M059J (cell line): ENCODE measurements at places on chromosomes 16 and 17. TPM values are rescaled to one million over a fixed set of nuclear protein-coding genes. Genes with fewer than 3 reads are reported as not detected.

YBX2 gene
- total RNA-seq, result 0.39 and 0.79 TPM in 2 replicates

TMEM208 gene
- total RNA-seq, result 44.2 and 44.7 TPM in 2 replicates

DNA sequence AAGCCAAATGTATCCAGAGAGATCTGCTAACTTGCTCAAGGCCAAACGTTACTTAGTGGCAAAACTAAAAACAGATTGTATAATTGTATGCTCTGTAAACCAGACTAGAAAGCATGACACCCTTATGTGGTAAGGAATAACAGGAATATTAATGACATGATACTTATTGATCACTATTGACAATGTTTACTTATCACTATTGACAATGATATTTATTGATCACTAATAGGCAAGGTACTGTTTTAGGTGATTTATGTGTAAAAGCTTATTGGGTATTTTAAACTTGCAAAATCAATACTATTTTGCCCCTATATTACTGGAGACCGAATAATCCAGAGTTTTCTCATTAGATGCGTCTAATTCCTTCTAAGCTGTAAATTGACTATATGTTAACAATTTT, 985.1 kb downstream of the CDH11 start:
- DNase-seq, result no peak

UTS2R gene
- not detected in 2 replicates for total RNA-seq

DNA sequence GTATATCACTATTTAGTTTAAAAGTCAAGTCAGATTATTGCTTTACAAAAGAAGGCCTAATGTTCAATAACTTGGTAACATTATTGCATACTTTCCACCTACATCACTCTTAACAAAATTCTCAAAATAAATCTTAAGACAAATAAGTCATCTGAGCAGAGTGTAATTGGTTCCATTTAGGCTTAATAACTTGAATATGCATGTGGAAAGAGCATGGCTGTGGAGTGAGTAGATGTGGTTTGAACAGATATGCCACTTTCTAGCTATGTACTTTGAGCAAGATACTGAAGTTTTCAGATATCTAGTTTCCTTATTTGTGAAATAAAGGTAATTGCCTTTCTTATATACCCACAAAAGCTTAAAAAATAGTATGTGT, 6.7 kb upstream of the EVI2A start:
- DNase-seq, result peak; percentile 22

GRCh38 chr17:22158364-22158763, 466.0 kb downstream of the KCNJ18 start:
- DNase-seq, result no peak

- DNase-seq, result peak; percentile 73
Measured at GRCh38 chr17:81733507-81734404, 21.7 kb downstream of the SLC25A10 start.

GRCh38 chr17:6666077-6666521, 14.5 kb downstream of the C17orf100 start:
- DNase-seq, result peak; percentile 77

- peak; percentile 88 for DNase-seq
Measured at GRCh38 chr16:72637306-72637705, 410.6 kb downstream of the ZFHX3 start.

- DNase-seq, result peak; percentile 77
Measured at GRCh38 chr17:17356149-17356930, 53.2 kb downstream of the NT5M start.

GRCh38 chr16:88196471-88197400, 186.0 kb upstream of the ZNF469 start:
- peak; percentile 3 for DNase-seq
